ENCODE measurements at places on chromosomes 2 and 18.

- DNase-seq, result no peak
These were observed 201.8 kb upstream of the ZNF521 start for GRCh38 chr18:25553631-25554263.

DNA sequence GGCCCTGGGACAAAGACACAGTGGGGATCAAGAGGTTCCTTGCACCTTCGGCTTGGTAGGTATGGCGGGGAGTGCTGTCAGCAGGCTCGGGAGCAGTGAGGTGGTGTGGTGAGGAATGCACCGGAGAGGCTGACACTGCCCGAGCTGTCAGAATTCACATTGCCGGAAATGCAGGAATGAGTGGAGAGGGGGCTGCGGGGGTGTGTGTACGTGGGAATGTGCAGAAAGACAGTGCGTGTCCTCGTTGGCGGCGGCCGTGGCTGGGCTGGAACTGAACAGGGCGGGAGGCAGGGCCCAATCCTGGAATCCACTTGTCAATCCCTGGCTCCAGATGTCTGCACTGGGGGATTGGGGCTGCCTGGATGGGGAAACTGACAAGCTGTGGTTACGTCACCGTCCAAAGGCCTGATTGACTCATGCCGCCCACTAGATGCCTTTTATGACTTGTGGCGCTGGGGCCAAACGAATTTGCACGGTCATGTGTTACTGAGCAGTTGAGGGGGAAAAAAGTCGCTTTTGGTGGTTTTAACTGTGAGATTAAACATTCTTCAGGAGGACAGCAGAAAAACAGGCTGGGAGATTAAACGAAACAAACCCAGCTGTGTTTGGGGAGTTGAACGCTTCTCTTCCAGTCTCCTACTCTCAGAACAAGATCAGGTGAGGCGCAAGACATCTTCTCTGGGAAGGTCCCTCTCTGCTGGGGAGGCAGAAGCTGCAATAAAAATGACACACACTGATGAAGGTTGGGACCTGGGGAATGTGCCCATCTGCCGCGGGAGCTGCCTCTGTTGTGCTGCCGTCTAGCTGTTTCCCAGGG is 189.4 kb upstream of the GLI2 start:
- no peak for DNase-seq

DNA sequence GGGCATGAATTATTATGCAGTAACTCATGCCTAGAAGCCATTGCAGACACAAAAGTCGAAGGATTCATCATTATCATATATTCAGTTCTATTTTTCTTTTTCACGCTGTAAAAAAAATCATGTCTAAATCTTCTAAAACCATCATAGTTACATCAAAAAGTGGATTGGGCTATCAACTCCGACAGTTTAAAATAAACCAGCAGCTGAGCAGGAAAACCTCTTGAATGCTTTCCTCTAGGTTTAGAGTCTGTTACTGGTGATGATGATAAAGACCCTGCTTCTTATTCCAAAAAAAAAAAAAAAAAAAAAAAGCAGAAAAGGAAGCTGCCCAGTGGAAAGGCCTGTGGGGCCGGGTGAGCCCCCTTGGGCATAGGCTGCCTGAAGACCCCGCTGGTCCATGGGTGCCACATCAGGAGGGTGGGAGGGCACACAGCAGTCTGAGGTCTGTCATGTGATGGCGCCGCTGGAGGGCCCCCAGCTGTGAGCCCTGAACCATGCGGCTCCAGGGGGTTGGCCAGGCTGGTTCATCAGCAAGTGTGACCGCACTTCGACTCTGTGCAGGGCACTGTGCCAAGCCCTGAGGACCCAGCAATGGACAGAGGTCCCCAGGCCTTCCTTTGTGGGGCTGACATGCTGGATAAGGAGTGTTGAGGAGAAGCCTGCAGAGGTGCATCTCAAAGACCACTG is 199.6 kb downstream of the EIPR1 start:
- no peak for DNase-seq

- peak; percentile 55 for DNase-seq
These were observed 138.3 kb upstream of the ID2 start for GRCh38 chr2:8543383-8544170.

- DNase-seq, result no peak
These were observed 277.5 kb downstream of the ETAA1 start for GRCh38 chr2:67674668-67675067.

DNA sequence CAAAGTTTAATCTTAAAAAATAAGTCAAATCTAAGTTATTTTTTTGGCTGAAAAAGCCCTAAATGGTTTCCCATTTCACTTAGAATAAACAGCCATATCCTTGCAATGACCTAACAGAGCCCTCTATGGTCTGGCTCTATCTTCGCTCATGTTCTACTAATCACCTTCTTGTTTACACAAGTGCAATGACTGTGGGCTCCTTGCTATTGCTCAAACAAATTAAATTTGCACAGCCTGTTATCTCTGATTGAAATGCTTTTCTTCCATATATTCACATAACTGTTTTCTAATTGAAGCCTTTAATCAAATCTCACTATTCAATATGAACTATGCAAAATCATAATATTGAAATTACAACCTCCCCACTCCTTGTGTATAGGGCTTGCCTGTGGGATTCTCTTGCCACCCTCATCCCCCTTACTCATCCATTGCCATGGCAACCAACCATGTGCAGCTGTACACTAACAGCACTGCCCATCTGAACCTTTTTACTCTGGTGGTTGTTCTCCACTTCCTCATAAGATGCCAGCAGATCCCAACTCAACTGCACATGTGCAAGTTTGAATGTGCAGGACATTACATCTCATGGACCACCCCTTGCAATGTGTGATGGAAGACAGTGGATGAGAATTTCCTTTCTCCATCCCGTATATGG is 1083.2 kb downstream of the SOCS6 start:
- DNase-seq, result no peak

DNA sequence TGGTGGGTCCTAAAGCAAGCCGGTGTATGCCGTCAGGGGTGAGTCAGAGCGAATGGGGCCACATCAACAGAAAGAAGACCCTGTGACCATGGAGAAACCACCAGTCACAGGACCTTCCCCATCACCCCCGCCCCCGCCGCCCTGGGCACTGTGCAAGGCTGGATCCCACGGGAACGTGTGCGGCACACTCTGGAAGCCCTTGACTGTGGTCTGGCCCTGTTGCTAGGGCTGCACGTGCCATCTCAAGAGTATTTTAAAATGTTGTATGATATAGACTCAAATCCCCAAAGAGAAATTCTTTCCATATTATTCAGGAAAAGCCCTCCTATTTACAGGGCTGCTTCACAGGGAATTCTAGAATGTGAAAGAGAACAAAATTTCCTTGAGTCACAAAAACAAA is 174.8 kb downstream of the BCL2 start:
- no peak for DNase-seq

- no peak for DNase-seq
These were observed 329.3 kb downstream of the TXNL1 start for GRCh38 chr18:56309104-56309503.

GRCh38 chr2:240186191-240186725 is 45.8 kb upstream of the OTOS start:
- no peak for DNase-seq

- no peak for DNase-seq
These were observed 865 bp downstream of the GALR1 start for GRCh38 chr18:77250501-77250925.

- no peak for DNase-seq
These were observed 141.5 kb upstream of the MYCN start for GRCh38 chr2:15798701-15799431.

- DNase-seq, result no peak
These were observed 301.4 kb upstream of the TNP1 start for GRCh38 chr2:217160978-217161973.

- no peak for DNase-seq
These were observed 431.4 kb upstream of the TNP1 start for GRCh38 chr2:217291259-217291658.

- no peak for DNase-seq
These were observed 12.0 kb downstream of the MEIS1 start for GRCh38 chr2:66446941-66447340.

DNA sequence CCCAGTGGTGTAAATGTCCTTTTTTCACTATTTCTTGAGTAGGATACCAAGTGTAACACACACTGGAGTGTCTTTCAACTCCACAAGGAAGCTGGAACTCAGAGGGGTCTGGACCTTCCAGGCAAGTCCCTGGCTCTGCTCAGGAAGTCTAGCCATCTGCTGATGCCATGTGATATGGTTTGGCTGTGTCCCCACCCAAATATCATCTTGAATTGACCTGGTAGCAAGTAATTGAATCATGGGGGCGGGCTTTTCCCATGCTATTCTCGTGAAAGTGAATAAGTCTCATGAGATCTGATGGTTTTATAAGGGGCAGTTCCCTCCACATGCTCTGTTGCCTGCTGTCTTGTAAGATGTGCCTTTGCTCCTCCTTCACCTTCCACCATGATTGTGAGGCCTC is 99.4 kb upstream of the CDC42EP3 start:
- no peak for DNase-seq

DNA sequence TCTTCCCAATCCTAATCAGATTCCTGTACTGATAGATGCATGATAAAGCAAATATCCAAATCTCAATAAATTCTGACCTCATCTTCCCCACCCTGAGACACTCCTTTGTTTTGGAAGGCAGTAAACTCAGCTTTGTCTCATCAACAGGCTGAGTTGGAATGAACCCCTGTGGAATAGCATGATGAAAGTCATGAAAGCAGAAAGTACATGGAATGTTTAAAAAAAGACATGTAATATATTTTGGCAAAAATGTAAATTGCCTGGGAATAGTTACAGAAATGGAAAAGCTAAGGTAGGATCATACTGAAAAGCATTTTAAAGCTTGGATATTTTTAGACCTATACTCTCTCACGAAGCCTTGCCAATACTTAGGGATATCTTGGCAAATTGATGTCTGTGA is 468.7 kb upstream of the CDH7 start:
- DNase-seq, result no peak

- no peak for DNase-seq
These were observed at the start of gene ATP6V1C2 for GRCh38 chr2:10721396-10722251. ATP6V1C2 (plus strand) TSS chr2:10721630; CDS start chr2:10722850, 1,220 bp downstream.

DNA sequence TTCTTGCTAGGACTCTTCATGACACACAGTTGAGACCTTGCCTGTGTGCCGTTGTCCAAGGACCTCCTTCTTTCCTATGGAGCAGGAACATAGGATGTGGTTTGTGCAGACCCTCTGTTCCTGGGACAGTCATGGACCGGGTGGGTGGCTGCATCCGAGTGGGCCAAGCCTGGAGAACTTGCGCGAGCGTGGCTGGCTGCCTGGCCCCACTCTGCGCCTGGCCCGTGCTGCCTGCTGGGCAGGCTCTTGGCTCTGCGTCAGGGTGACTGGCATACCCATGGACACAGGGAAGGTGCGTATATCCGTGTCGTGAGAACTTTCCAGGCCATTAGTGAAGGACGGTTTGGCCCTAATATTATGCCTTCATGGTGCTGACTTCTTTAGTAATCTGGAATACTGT is 68.2 kb downstream of the DCDC2C start:
- DNase-seq, result no peak

GRCh38 chr2:7767902-7768301 is 850.7 kb downstream of the RNF144A start:
- no peak for DNase-seq

GRCh38 chr2:109239720-109240119 is 110.7 kb downstream of the SH3RF3 start:
- DNase-seq, result no peak

GRCh38 chr2:136242100-136242499 is 124.2 kb upstream of the CXCR4 start:
- DNase-seq, result no peak

DNA sequence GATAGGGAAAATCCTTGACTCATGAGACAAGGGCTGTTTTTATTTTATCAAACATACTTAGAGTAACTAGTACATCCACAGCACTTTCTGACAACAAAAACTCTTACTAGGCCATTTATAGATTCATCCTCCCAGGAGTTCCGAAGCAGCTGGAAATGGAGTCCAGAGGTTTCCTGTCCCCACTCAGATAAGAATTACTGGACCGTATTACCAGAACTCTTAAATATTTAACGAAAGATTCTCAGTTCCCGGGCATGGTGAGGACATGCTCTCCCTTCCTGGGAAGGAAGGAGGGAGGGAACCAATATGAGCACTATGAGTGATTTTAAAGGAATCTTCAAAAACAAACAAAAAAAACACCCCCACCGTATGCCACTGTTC is 41.2 kb downstream of the AKAIN1 start:
- DNase-seq, result no peak

GRCh38 chr18:7645756-7646155 is 78.6 kb downstream of the PTPRM start:
- no peak for DNase-seq

DNA sequence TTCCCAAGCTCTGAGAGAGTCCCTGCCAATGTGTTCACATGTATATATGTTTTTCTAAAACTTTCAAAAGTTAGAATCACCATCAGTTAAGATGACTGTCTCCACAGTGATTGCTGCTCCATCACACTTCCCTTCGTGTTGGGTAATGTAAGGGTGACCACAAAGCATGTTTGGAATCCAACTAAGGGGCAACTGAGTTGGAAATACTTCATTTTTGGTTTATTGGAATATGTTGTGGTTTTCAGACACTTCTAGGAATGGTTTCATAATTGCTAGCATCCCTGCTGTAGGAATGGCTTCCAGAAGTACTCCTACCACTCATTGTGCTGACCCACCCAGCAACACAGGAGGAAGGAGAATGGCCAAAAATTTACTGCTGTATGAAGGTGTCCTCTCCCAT is 212.5 kb upstream of the GULP1 start:
- DNase-seq, result no peak

DNA sequence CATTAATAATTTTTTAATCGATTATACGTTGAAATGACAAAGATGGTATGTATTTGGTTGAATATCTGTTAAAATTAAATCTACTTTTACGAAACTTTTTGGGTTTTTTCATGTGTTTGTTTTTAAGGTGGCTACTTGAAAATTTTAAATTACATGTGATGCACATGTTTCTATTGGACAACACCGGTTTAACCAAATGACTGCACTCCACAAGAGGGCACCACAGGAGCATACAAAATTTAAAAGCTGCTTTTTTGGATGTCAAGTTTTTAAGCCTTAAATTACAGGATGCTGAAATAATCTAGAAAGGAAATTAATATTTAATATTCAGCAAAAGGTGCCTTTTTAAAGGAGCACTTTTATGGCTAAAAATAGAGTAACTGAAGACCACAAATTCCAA is 98.7 kb downstream of the ACVR1 start:
- peak; percentile 21 for DNase-seq

GRCh38 chr2:68855550-68855949 is 15.6 kb downstream of the BMP10 start:
- no peak for DNase-seq

DNA sequence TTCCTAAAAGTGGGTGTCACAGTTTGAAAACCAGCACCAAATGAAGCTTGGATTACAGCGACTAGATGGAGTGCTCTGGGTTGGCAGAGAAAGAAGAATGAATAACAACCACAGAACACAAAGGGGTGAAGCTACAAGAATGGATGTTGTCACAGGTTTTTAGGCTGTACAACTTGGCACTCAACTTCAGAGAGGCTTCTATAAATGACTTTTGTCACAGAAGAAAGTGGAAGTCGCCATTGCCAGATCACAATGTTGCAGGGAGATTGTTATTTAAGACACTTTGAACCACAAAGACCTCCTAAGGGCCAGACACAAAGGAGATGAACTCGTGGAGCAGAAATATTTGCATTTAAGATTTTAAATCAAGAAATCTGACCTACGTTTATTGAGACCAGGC is 354.2 kb downstream of the CDH7 start:
- DNase-seq, result no peak

Data from stimulated activated CD8-positive, alpha-beta memory T cell treated with anti-CD3 and anti-CD28 coated beads, Interleukin-4, amount 100 ng/mL, for 24 hours (primary cell).